ENCODE measurements at places on chromosomes 16 and 17.

GRCh38 chr16:66503612-66504011, 46.3 kb downstream of the TK2 start:
- DNase-seq, result no peak

DNA sequence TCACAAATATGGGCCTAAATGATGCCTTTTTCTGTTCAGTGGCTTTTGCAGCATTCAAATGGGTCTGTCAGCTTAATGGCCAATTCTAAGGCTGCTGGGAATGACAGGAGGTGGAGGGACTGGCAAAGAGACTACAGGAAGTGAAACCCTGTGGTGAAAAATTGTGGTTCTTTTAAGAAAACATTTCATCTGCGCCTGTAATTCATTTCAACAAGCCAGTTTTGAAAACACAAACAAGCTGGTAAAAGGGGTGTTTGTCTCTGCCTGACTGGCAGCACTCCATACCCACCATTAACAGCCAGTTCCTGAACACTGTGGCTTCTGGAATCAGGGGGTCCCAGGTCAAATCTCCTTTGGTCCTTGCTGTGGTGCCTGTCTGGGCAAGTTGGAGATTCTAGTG, 3.6 kb upstream of the KDM8 start:
- no peak for DNase-seq

GRCh38 chr16:89547291-89547690, 13.2 kb upstream of the RPL13 start:
- no peak for DNase-seq

DNA sequence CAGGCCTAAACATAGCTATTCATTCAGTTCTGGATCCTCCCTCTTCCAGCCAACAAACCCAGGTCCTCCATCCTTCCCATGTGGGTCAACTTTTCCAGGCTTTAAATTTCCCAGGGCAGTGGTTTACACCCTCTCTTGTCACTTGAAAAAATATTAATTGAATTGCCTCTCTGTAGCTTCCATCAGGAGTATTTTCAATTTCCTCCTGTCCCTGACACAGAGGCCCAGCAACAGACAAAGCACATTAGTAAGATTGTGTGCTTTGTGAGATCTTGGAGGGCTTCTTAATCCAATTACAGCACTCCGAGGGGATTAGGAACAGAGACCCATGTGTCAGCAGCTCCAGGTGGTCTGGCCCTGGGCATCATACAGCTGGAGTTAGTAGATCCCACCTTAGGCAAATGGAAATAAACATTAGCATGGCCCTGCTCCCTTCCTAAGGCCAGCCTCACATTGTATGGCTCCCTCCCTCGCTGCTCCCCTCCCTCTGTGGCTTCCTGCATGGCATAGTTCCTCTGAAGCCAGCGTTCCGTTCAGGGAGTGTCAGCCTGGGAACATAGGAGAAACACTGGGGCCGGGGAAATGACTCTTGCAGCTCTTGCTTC, 132.7 kb upstream of the HSBP1 start:
- DNase-seq, result no peak

GRCh38 chr17:35341411-35341992, 31.9 kb downstream of the SLFN11 start:
- no peak for DNase-seq

DNA sequence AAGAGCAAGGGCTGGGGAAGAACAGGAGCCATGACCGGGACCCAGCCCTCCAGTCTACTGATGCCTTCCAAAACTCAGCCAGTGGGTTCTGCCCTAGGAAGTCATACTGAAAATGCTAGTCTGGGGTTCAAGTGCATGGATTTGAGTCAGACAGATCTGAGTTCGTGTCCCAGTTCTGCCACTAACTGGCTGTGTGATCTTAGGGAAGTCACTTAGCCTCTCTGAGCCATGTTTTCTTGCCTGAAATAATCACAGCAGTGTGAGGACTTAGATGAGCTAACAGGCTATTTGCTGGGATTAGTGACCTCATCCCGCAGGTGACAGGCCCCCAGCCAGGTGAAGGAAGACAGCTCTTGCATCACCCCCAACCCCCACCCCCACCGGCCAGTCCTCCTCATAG, 4.4 kb downstream of the GRIN2C start:
- no peak for DNase-seq

DNA sequence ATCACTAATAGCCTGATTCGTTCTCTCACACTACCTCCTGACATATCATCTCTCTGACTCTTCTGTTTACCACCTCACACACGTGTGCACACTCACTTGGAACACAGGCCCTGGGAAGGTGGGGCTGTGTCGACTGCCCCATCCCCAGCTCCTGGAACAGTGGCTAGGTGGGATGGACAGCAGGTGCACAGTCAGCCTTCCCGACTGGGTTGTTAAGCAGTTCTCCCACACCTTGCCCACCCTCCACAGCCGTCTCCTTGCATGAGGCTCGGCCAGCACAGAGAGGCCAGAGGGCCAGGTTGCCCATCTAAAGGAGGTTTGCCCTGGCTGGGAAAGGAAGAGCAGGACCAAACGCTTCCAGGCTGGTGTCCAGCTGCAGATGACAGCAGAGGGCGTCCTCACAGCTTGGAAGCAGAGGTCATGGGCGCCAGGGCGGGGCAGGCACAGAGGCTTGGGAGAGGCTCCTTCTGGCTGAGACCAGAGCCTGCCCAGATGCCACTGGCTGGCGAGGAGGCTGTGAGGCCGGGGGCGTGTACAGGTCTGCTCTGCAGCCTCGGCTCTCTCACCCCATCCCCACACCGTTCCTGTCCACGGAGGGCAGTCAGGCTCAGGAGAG, 92.8 kb downstream of the AMFR start:
- no peak for DNase-seq

GRCh38 chr16:86287664-86288201, 222.6 kb upstream of the FOXF1 start:
- DNase-seq, result no peak

GRCh38 chr17:66214884-66215528, 14.2 kb downstream of the APOH start:
- no peak for DNase-seq

DNA sequence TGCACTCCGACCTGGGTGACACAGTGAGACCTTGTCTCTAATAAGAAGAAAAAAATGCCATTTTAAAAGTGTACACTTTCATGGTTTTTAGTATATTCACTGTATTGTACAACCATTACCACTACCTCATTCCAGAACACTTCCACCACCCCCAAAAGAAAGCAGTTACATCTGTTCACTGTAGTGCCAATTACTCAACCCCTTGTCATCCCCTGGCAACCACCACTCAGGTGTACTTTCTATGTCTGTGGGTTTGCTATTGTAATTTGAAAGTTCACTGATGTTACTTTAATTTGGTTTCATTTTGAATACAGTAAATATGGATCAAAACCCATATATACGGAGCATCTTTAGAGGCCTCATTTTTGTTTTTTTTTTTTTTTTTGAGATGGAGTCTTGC, 6.1 kb downstream of the ZG16 start:
- no peak for DNase-seq

GRCh38 chr16:89495121-89495520, 4.8 kb upstream of the ANKRD11 start:
- no peak for DNase-seq

DNA sequence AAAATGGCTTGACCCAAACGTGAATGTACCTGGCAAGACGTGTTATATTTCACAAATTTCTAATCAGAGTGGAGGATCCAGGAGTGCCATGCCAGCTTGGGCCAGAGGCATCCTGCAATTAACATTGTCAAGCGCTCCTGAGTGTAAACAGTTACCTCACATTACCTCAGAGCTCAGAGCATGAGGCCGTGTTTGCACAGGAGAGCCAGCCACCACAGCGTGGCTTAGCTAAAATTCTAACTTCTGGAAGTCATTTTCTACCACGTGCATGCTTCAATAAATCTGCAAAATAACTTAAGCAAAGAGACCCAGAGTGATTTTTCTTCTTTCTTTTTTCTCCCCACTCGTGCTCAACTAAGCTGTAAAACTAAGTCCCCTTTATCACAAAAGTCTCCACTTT, 769.0 kb downstream of the KCNJ2 start:
- no peak for DNase-seq

DNA sequence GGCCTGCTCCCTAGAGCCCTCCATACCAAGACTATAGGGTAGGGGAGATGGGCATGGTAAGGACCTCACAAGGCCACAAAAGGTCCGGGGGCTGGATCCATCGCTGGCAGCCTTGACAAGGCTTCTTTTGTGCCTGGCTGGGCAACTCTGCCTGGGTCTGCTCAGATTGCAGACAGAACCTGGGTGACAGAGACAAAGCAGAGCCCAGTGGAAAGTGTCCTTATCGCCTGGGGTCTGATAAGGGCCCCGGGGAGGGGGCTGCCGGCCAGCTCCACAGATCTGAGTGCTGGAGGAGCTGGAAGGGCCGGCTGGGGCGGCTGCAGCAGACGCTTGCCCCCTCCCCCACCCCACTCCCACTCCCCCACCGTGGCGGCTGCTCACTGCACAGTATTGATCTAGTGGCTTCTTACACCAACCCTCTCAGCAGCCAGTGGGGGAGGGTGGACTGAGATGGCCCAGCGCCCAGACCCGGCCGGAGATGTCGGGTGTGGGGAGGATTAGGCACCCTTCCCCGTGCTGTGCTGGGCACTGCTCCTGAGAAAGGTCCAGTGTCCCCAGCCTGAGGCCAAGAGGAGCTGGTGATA, 7.2 kb downstream of the MMP15 start:
- DNase-seq, result no peak

GRCh38 chr17:31279401-31279800, 17.6 kb downstream of the OMG start:
- no peak for DNase-seq

- no peak for DNase-seq
These were observed 266.4 kb downstream of the MAF start for GRCh38 chr16:79334127-79334526.

GRCh38 chr16:63516394-63516793, 1480.2 kb upstream of the CDH8 start:
- no peak for DNase-seq

DNA sequence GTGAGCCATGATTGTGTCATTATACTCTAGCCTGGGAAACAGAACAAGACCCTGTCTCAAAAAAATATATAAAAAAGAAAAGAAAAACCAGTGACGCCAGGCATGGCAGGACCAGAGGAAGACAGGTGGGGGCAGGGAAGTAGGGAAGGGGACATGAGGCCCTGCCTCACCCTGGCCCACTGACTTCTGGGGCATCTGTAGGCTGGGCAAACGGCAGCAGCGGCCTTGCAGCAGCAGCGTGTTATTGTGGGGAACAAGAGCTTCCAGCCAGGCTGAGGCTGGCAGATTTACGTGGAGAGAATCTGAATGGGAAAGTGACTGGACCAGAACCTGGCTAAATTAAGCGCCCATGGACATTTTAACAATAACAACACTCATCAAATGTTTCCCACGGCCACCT, 19.4 kb downstream of the CMTM4 start:
- no peak for DNase-seq

- DNase-seq, result no peak
These were observed 62.9 kb upstream of the AMZ2 start for GRCh38 chr17:68184816-68185436.

Data from SW 1271 (cell line).